Activated CD8-positive, alpha-beta memory T cell treated with anti-CD3 and anti-CD28 coated beads, Interleukin-2, amount 10 ng/mL, durations not matched to agents 7 days and 5 days (primary cell): ENCODE measurements at places on chromosomes 7 and 10. TPM values are rescaled to one million over a fixed set of nuclear protein-coding genes. Genes with fewer than 3 reads are reported as not detected.

The NAT16 gene
- not detected for total RNA-seq

The HPS1 gene
- 72.0 TPM for total RNA-seq

The BICC1 gene
- 0.14 TPM for total RNA-seq

The C10orf143 gene
- total RNA-seq, result 2.7 TPM

The CAMK2B gene
- not detected for total RNA-seq

The HEPACAM2 gene
- not detected for total RNA-seq

The PLAU gene
- total RNA-seq, result 4.8 TPM
